ENCODE measurements at places on chromosomes 7 and 10. TPM values are rescaled to one million over a fixed set of nuclear protein-coding genes. Genes with fewer than 3 reads are reported as not detected.

- H3K27ac ChIP-seq: no peak overlapping the region
- peaks cover 6% of the 10 kb centered on the region for H3K36me3 ChIP-seq
- no peak for DNase-seq
- no peak overlapping the region for H3K4me3 ChIP-seq
Measured at GRCh38 chr10:11424456-11425295, 186.8 kb downstream of the USP6NL start.

DNA sequence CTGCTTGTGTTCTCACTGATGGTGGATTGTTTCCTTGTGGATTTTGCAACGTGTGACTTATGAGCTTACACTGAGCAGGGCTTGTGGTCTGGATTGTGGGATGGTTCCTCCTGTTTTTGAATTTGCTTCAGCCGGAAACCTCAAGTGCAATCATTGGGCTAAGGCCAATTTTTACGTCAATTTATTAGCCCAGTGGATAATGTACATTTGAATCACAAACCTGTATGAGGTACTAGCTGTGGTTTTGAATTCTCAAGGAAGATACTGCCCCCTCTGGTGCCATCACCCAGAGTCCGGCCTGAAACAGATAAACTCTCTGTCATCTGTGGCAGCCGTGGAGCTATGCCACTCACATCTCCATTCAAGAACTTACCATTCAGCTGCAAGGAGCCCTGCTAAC is 7.3 kb upstream of the ZNF777 start:
- no peak overlapping the region for H3K4me3 ChIP-seq
- H3K4me1 ChIP-seq: no peaks in the 10 kb centered on the region
- peaks cover 14% of the 10 kb centered on the region for H3K36me3 ChIP-seq
- no peak overlapping the region for H3K27ac ChIP-seq
- DNase-seq: no peak
- H3K27me3 ChIP-seq: peaks cover 12% of the 10 kb centered on the region

- peaks cover 18% of the 10 kb centered on the region for H3K4me1 ChIP-seq
- H3K36me3 ChIP-seq: peaks cover 80% of the 10 kb centered on the region
- no peak overlapping the region for H3K27ac ChIP-seq
- DNase-seq: no peak
Measured at GRCh38 chr10:26516540-26517101, 78.5 kb downstream of the APBB1IP start.

CTBP2 gene
- 0.25 TPM for total RNA-seq
